OCI-LY7 (cell line): ENCODE measurements at places on chromosomes 4 and X.

DNA sequence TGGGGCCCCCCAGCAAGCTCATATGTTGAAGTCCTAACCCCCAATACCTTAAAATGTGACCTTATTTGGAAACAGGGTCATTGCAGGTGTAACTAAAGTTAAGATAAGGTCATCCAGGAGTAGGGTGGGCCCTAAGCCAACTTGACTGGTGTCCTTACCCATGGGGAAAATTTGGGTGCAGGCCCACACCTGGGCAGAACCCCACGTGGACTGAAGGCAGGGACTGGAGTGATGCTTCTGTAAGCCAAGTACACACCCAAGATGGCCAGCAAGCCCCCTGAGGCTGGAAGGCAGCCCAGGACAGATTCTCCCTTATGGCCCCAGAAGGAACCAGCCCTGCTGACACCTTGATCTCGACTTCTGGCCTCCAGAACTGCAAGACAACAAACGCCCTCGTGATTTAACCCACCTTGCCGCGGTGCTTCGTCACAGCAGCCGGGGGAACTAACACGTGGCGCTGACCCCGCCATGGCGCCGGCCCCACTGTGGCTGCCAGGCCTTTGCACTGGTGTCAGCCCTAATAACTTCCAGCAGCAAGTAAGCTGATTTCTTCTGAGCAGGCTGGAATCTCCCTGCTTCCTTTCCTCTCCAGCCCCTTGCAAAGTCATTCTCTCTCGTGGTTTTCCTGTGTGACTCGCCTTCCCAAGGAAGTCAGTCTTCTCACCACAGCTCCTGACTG lies 23.2 kb upstream of the MXD4 start:
- DNase-seq, result no peak

GRCh38 chrX:53882331-53882730 lies 161.9 kb downstream of the PHF8 start:
- DNase-seq, result no peak

DNA sequence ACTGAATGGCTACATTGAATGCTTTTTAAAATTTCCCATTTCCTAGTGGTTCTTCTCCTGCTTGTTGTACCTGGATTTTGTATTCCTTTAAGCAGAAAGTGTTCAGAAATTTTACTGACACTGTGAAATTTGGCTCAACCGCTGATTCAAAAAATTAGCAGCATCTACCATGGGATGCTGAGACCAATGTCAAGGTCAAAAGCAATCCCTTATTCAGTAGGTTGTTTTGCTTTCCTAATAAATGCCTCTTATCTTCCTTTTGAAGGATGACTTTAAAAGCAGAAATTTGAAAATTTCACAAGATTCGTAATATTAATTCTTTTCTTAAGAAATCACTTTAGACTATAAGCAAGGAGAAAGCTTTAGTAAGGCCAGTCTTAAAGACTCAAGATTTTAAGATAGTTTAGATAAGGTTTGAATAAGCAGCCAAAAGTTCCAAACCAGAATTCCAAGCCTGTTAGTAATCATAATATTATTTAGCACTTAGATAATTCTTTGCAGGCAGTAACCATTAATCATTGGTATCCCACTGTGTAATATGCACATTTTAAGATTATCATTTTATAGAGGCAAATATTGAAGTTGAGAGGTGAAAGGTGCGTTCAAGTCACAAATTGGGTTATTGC lies 508.8 kb downstream of the ANKRD50 start:
- no peak for DNase-seq

DNA sequence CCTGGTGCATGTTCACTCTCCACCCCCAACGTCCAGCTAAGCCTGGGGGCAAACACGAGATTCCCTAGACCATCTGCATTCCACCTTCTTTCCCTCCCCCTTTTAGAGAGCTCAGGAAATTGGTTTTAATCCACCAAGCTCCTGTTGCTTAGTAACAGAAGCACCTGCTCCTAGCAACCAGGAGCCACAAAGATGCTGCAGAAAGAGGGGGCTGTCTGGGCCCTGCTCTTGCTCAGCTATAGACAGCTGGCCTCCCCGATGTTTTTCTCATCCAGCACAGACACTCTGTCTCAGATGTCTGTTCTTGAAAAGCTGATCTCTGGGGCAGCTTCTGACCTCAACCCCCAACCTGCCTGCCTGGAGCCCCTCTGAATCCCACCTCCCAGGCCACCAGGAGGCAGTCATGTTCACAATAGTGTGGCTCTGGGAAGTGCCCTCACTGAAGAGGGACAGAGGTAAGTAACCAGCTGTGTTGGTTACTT lies 71.5 kb downstream of the SLC16A2 start:
- peak; percentile 0 for DNase-seq

GRCh38 chr4:5852523-5853202 lies 40.2 kb downstream of the CRMP1 start:
- no peak for DNase-seq
